ENCODE measurements at places on chromosomes 4 and X.
A peak's percentile ranks its signal among the peaks of the same experiment; 100 is the strongest.

DNA sequence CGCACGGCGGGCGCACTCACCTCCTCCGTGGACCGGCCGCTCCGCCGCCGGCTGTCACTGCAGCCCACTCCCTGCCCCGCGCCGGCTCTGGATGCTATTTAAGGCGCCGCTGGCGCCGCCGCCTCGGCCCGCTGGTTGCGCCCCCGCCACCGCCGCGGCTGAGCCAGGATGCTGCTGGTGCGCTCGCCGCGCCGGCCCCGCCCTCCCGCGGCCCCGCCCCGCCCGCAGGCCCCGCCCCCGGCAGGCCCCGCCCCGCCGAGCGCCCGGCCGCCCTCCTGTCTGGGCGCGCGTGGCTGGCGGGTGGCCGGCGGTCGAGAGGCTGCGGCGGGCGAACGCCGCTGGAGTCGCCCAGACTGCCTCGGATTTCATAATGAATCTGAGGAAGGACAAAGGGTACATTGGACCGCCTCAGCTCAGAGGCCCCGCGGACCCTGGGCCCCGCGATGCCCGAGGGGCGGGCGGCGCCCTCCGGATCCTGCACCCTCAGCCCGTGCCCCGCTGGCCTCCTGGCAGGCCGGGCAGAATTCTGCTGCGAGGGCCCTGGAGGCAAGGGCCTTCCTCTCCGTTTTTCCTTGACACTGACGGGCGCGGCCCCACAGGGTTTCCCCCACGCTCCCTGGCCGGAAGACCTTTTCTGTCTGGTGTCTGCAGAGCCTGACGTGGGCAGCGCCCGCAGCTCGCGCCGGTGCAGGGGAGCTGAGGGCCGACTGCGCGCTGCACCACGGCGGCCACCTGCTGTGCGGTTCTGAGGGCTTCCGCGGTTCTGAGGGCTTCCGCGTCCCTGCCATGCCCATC, at the start of gene ACSL1:
ACSL1 (minus strand) TSS at position 73 of the 795 bp plus-strand sequence. CDS start 22,454 bp downstream, outside the sequence.
- H3K27me3 ChIP-seq, result peaks cover 13% of the 10 kb centered on the region
- peak; percentile 77 for DNase-seq
- H3K36me3 ChIP-seq, result peaks cover 1% of the 10 kb centered on the region
- peaks cover 40% of the 10 kb centered on the region for H3K4me1 ChIP-seq

DNA sequence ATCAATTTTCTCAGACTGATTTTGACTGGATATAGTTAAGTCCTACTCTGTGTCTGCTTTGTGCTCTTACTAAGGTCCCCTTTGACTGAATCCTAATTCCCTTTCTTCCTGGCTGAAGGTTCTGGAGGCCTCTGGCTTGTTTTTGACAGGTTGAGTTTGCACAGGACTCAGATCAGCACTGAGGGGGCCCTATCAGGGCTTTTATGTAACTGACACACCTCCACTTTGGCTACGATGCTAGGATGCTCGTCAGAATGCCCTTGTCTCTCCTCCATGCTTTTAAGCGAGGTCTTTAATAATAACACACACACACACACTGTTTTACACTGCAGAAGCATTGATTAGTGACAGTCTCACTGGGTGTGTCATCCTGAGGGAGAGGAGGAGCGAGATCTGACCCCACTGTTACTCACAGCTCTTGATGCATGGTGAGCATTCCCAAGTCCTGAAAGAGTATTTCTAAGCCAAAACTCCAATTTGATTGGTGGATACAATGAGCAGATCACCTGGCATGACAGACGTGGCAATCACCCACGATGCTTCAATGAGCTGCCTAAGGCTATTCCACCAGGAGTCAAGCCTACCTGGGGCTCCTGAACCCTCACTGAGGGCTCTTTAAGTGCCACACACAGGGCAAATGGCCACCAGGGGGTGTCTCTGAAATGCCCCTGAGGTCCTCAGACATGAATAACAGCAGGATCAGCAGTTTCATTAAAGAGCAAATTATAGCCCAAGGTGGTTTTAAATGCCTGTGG, 130.4 kb upstream of the CPEB2 start:
- H3K36me3 ChIP-seq, result no peaks in the 10 kb centered on the region
- DNase-seq, result peak; percentile 36
- H3K4me3 ChIP-seq, result no peak overlapping the region
- no peak overlapping the region for H3K27ac ChIP-seq
- peaks cover 8% of the 10 kb centered on the region for H3K27me3 ChIP-seq
- H3K4me1 ChIP-seq, result peaks cover 21% of the 10 kb centered on the region

GRCh38 chrX:103536732-103537131, 17.4 kb upstream of the RAB40A start:
- no peak for DNase-seq
- H3K4me1 ChIP-seq, result peaks cover 5% of the 10 kb centered on the region
- no peak overlapping the region for H3K27ac ChIP-seq

- H3K4me1 ChIP-seq, result no peaks in the 10 kb centered on the region
- no peak for DNase-seq
- no peak overlapping the region for H3K4me3 ChIP-seq
- no peaks in the 10 kb centered on the region for H3K27me3 ChIP-seq
- no peak overlapping the region for H3K27ac ChIP-seq
- H3K36me3 ChIP-seq, result no peaks in the 10 kb centered on the region
Observed at GRCh38 chr4:23384741-23385140, 505.1 kb downstream of the PPARGC1A start.

DNA sequence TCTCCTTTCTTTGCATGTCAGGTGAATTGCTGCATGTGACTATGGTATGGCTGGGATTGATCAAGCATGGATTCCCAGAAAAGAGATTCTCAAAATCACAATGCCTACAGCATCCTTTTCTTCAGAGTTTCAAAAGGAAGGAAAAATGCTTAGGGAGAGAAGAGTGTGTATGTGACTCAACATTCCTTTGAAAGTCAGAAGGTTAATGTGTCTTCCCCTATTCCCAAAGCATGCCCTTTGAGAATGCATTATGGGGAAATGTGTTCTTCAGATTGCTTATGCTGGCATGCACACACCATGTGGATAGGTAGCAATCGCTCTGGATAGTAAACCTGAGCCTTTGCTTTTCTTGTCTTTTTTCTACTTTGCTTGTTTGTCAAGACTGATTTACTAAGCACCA, 78.5 kb downstream of the ELOVL6 start:
- DNase-seq, result no peak
- peaks cover 18% of the 10 kb centered on the region for H3K4me1 ChIP-seq
- peaks cover 9% of the 10 kb centered on the region for H3K36me3 ChIP-seq
- no peak overlapping the region for H3K27ac ChIP-seq
- H3K4me3 ChIP-seq, result no peak overlapping the region

GRCh38 chr4:155071962-155072361, 136.5 kb upstream of the NPY2R start:
- DNase-seq, result no peak
- no peak overlapping the region for H3K27ac ChIP-seq
- no peaks in the 10 kb centered on the region for H3K27me3 ChIP-seq

- no peak for DNase-seq
- H3K36me3 ChIP-seq, result no peaks in the 10 kb centered on the region
- H3K27me3 ChIP-seq, result no peaks in the 10 kb centered on the region
- no peaks in the 10 kb centered on the region for H3K4me1 ChIP-seq
- H3K4me3 ChIP-seq, result no peak overlapping the region
- no peak overlapping the region for H3K27ac ChIP-seq
Observed at GRCh38 chrX:11064276-11064675, 46.9 kb upstream of the HCCS start.

GRCh38 chr4:5924461-5925125, 31.7 kb upstream of the CRMP1 start:
- no peak for DNase-seq
- no peak overlapping the region for H3K4me3 ChIP-seq
- peaks cover 8% of the 10 kb centered on the region for H3K27me3 ChIP-seq
- H3K36me3 ChIP-seq, result no peaks in the 10 kb centered on the region
- no peak overlapping the region for H3K27ac ChIP-seq

GRCh38 chr4:105896461-105896942, 1.2 kb downstream of the NPNT start:
- DNase-seq, result no peak
- H3K36me3 ChIP-seq, result no peaks in the 10 kb centered on the region
- no peak overlapping the region for H3K27ac ChIP-seq
- H3K4me3 ChIP-seq, result no peak overlapping the region

- H3K4me3 ChIP-seq, result peak overlapping the region; percentile 63
- H3K36me3 ChIP-seq, result peaks cover 3% of the 10 kb centered on the region
- H3K27me3 ChIP-seq, result peaks cover 75% of the 10 kb centered on the region
- H3K27ac ChIP-seq, result no peak overlapping the region
- no peak for DNase-seq
Observed at GRCh38 chr4:118353534-118354030, 779 bp upstream of the PRSS12 start.

GRCh38 chrX:56726605-56727004, 2.4 kb upstream of the NBDY start:
- no peak overlapping the region for H3K4me3 ChIP-seq
- no peak overlapping the region for H3K27ac ChIP-seq
- no peaks in the 10 kb centered on the region for H3K36me3 ChIP-seq
- peak; percentile 51 for DNase-seq

DNA sequence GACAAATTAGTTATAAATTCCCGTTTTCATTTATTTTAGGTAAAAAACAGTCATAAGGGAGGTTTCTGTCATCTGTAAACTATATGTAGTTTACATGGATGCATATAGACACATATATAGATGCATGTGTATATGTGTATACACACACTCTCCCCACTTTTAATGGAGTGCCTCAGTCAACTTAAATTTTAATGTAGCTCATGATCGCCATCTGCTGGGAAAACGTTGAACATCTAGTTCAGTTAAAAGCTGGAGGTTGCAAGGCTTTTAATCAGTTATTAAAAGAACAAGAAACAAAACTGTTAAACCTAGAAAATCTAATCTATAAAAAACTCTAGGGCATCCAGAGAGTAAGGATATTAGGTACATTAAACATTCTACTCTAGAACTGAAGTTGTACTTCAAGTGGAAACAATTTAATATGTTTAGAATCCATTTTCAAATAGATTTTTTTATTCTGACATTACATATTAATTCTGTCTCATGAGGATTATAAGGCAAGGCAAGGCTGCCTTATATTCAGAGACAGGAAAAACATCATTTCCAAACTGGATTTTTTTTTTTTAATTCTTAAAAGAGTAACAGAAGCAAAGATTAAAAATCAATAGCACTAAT, 122.6 kb downstream of the SHISA3 start:
- H3K4me3 ChIP-seq, result no peak overlapping the region

DNA sequence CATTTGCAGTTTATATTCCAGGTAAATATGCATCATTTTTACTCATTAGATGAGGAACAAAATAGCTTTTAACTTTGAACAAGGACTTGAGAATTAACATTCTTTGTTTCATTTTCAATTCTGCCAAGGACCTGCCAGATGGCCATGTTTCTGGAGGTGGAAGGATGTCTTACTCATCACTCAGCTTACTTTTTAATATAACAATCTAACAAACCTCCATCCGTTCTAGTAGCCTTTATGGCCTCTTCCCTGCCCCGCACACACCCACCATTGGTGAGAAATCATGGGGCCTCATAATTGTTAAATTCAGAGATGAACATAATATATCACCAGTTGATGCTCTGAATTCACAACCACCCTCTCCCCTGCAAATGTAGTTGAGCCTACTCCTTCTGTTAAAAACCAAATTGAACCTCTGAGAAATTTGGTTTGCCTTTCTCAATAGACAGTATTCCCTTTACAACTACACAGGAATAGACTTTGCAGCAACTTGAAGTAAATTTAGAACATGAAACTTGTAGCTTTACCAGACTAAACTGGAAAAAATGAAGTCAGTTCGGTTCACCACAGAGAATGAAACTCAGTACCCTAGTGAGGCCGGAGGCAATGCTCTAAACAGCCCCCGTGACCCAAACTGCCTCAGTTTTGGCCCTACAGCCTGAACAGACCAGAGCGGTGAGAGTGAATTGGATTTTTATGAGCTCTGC, 50.1 kb upstream of the ACSL4 start:
- H3K4me1 ChIP-seq, result peaks cover 10% of the 10 kb centered on the region
- no peaks in the 10 kb centered on the region for H3K36me3 ChIP-seq
- H3K27ac ChIP-seq, result peak overlapping the region; percentile 84
- peak overlapping the region; percentile 12 for H3K4me3 ChIP-seq

DNA sequence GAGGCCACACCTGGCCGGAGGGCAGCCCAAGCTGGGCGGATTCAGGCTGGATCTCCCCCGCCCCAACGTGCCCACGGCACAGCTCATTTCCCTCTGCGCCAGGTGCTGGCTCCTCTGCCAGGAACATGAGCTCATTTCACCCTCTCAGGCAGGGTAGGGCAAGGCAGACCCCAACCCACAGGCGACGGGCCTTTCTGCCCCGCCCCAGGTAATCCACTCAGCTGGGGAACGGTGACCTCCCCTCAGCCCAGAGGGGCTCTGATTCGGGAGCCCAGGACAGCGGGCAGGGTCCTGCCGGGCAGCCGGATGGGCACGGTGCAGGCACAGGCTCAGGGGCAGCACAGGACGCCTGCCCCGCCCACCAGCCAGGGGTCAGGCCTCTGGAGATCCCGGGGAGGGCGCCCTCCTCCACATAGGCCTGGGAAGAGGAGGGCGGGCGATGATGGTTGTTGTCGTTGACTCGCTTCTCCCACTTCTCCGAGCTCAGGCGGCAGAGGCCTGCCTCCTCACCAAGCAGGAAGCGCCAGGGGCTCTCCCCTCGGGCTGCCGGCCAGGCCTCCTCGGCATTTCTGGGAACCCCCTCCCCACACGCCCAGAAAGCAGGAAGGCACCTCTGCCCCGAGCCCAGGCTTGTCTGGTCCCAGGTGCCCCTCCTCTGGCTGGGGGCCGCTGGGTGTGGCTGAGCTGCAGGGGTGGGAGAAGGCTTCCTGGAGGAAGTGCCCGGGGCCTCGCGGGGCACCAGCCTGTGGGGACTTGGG, 31.1 kb downstream of the TACC3 start:
- no peaks in the 10 kb centered on the region for H3K36me3 ChIP-seq
- DNase-seq, result peak; percentile 42
- no peaks in the 10 kb centered on the region for H3K27me3 ChIP-seq
- peak overlapping the region; percentile 31 for H3K27ac ChIP-seq

GRCh38 chr4:151717909-151718628, 42.7 kb downstream of the GATB start:
- H3K4me3 ChIP-seq, result no peak overlapping the region
- H3K27me3 ChIP-seq, result no peaks in the 10 kb centered on the region
- no peak overlapping the region for H3K27ac ChIP-seq
- H3K4me1 ChIP-seq, result no peaks in the 10 kb centered on the region
- H3K36me3 ChIP-seq, result peaks cover 2% of the 10 kb centered on the region

Data from activated CD4-positive, alpha-beta T cell treated with anti-CD3 and anti-CD28 coated beads, Interleukin-2, amount 10 ng/mL, durations not matched to agents 7 days and 5 days (primary cell).